Amniotic stem cell (primary cell): ENCODE measurements at places on chromosomes 11 and 22.

GRCh38 chr11:108597736-108598355 lies 4.3 kb upstream of the EXPH5 start:
- DNase-seq: no peak

GRCh38 chr11:100575860-100576717 lies 111.0 kb upstream of the ARHGAP42 start:
- DNase-seq: peak; percentile 16

DNA sequence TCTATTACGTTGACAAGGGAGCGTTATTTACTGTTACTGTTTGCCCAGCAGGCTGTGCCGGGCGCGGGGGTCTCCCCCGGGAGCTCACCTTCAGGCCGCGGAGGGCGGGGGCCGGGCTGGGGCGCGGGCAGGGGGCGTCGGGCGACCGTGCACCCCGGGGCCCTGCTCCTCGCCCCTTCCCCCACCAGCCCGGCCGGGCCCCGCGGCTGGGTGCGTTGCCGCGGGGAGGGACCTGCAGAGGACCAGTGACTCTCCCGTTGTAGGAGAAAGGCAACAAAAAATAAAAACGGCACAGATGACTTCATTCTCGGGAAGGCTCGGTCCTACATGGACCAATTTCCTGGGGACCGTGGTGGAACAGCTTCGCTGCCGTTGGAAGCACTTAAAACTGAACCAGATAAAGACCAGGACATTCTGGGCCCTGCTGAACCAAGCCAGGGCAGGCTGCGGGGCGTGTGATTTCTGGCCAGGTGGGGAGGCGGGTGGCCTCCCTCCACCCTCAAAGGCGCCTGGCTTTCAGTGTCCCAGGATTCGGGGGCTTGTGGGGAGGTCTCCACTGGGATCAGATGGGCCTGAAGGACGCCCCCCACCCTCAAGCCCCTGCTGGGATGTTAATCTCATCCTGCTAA lies 57.4 kb downstream of the IGLL1 start:
- DNase-seq: no peak

- no peak for DNase-seq
These were observed 324.7 kb downstream of the CASP12 start for GRCh38 chr11:104573441-104573990.

GRCh38 chr22:42587588-42588175 lies 27.0 kb downstream of the POLDIP3 start:
- no peak for DNase-seq

GRCh38 chr11:123695231-123695630 lies 40.8 kb upstream of the SCN3B start:
- DNase-seq: no peak
